HCT116 (cell line): ENCODE measurements at places on chromosomes 7 and 10. TPM values are rescaled to one million over a fixed set of nuclear protein-coding genes. Genes with fewer than 3 reads are reported as not detected.

LIPM gene
- not detected for total RNA-seq

SPDYE5 gene
- total RNA-seq: not detected

GRCh38 chr10:131865223-131865917 lies 35.4 kb upstream of the PPP2R2D start:
- H3K4me3 ChIP-seq: no peak overlapping the region
- no peaks in the 10 kb centered on the region for H3K36me3 ChIP-seq
- H3K27me3 ChIP-seq: no peaks in the 10 kb centered on the region
- H3K4me1 ChIP-seq: no peaks in the 10 kb centered on the region
- DNase-seq: no peak

DNA sequence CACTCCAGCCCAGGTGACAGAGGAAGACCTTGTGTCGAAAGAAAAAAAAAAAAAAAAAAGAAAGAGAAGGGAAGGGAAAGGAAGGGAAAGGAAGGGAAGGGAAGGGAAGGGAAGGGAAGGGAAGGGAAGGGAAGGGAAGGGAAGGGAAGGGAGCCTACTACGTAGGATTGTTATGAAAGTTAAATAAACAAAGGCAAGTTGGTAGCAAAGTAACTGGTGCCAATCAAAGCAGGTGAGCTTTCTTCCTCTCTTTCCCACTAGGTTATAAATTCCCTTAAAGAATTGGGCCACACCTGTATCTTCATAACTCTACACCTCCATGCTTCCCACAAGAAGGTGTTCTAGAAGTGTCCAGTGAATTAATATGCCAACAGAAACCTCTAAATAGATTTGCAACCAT lies 96.3 kb upstream of the AFAP1L2 start:
- H3K27ac ChIP-seq: no peak overlapping the region
- no peaks in the 10 kb centered on the region for H3K27me3 ChIP-seq
- H3K36me3 ChIP-seq: no peaks in the 10 kb centered on the region
- peaks cover 15% of the 10 kb centered on the region; the same call in 1 of the 2 replicates for H3K4me1 ChIP-seq
- no peak for DNase-seq
